Activated T-helper 1 cell treated with anti-CD3 and anti-CD28 coated beads, Interleukin-12 subunit alpha, Interleukin-12 subunit beta, Interleukin-2, Interleukin-4 antibody, amounts not matched to agents 30 ng/mL and 10 ng/mL and 1 ng/mL, durations not matched to agents 14 hours and 24 hours and 36 hours (primary cell): ENCODE measurements at places on chromosomes 6 and 20. TPM values are rescaled to one million over a fixed set of nuclear protein-coding genes. Genes with fewer than 3 reads are reported as not detected.

Gene BNIP5
- not detected in 2 replicates for total RNA-seq

Gene SLA2
- total RNA-seq: 62.0 and 64.0 TPM in 2 replicates

Gene IYD
- not detected in 2 replicates for total RNA-seq

Gene TENT5A
- 0.34 and 0.47 TPM in 2 replicates for total RNA-seq

Gene POFUT1
- 69.0 and 73.0 TPM in 2 replicates for total RNA-seq

Gene RSPH4A
- 0.36 TPM in 1 of 2 replicates, not detected in the other for total RNA-seq

Gene TMEM63B
- total RNA-seq: 17.0 and 20.7 TPM in 2 replicates

Gene SLC35D3
- total RNA-seq: not detected in 2 replicates

Gene MAK
- 0.67 and 0.73 TPM in 2 replicates for total RNA-seq

Gene HBS1L
- total RNA-seq: 104 and 115 TPM in 2 replicates

Gene ANGPT4
- total RNA-seq: not detected in 2 replicates

Gene ATP6V1G2
- total RNA-seq: 1.2 and 1.4 TPM in 2 replicates

Gene CAP2
- not detected in 2 replicates for total RNA-seq

Gene RRAGD
- 7.8 and 10.1 TPM in 2 replicates for total RNA-seq

Gene BPIFA1
- total RNA-seq: not detected in 2 replicates

Gene UBR2
- 26.8 and 28.1 TPM in 2 replicates for total RNA-seq

Gene ACOT13
- 27.0 and 27.4 TPM in 2 replicates for total RNA-seq

Gene BCAS1
- not detected in 2 replicates for total RNA-seq

Gene BPIFB1
- not detected in 2 replicates for total RNA-seq

Gene ARFGEF3
- total RNA-seq: 0.22 and 0.29 TPM in 2 replicates

Gene GCLC
- 26.1 and 28.9 TPM in 2 replicates for total RNA-seq

Gene ABHD16B
- total RNA-seq: not detected in 2 replicates

Gene DPPA5
- total RNA-seq: not detected in 2 replicates

Gene HFE
- 0.13 and 0.37 TPM in 2 replicates for total RNA-seq

Gene DEFB124
- total RNA-seq: not detected in 2 replicates

Gene SPATS1
- total RNA-seq: not detected in 2 replicates

Gene PAK5
- not detected in 2 replicates for total RNA-seq

Gene APCDD1L
- not detected in 2 replicates for total RNA-seq

Gene PRSS35
- not detected in 2 replicates for total RNA-seq

Gene KCNK16
- total RNA-seq: not detected in 2 replicates

Gene SLC25A27
- not detected in 2 replicates for total RNA-seq

Gene CAGE1
- total RNA-seq: 0.13 and 0.20 TPM in 2 replicates

Gene PLN
- not detected in 2 replicates for total RNA-seq

Gene ACSS2
- total RNA-seq: 38.0 and 45.3 TPM in 2 replicates

Gene RAET1L
- total RNA-seq: not detected in 2 replicates

Gene HTR1B
- not detected in 2 replicates for total RNA-seq

Gene MAP3K4
- total RNA-seq: 46.3 and 47.0 TPM in 2 replicates

Gene BFSP1
- 0.76 and 0.80 TPM in 2 replicates for total RNA-seq

Gene PDE7B
- 10.7 and 11.1 TPM in 2 replicates for total RNA-seq

Gene RAET1G
- 0.18 TPM in 1 of 2 replicates, not detected in the other for total RNA-seq

Gene GPR63
- total RNA-seq: 3.1 and 3.2 TPM in 2 replicates

Gene SRSF12
- total RNA-seq: 0.07 and 0.10 TPM in 2 replicates

Gene NHSL1
- total RNA-seq: 0.49 and 0.86 TPM in 2 replicates

Gene SLC13A3
- total RNA-seq: 0.24 TPM in 1 of 2 replicates, not detected in the other

Gene NKX2-2
- total RNA-seq: not detected in 2 replicates

Gene RAMACL
- 0.29 and 0.42 TPM in 2 replicates for total RNA-seq

Gene FAM83D
- 11.0 and 12.4 TPM in 2 replicates for total RNA-seq

Gene VEGFA
- 42.3 and 43.2 TPM in 2 replicates for total RNA-seq

Gene TEAD3
- total RNA-seq: 1.5 and 2.0 TPM in 2 replicates

Gene HLA-DRB5
- total RNA-seq: 15.8 and 20.3 TPM in 2 replicates
